ENCODE measurements at places on chromosomes 7 and 10. TPM values are rescaled to one million over a fixed set of nuclear protein-coding genes. Genes with fewer than 3 reads are reported as not detected.
A peak's percentile ranks its signal among the peaks of the same experiment; 100 is the strongest.

DNA sequence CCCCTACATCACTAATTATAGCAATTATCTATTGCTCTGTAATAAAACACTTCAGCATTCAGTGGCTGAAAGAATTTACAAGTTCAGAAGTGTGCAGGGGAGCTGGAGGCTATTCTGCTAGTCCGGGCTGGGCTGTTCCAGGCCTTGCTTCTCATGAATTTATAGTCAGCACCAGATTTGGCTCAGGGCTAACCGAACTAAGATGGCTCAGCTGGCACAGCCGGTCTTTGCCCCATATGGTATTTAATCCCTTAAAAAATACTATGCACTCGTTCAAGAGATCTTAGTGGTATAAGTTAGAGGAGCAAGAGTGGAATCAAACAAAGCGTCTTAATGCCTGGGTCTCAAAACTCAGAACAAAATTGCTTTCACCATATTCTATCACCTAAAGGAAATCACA is 932.9 kb downstream of the XPNPEP1 start:
- no peak for DNase-seq

GRCh38 chr7:147478796-147479195 is 1111.8 kb upstream of the C7orf33 start:
- DNase-seq = no peak

- DNase-seq = no peak
Observed at GRCh38 chr10:3652886-3653285, 132.1 kb downstream of the KLF6 start.

GRCh38 chr7:91098566-91098965 is 165.7 kb upstream of the FZD1 start:
- no peak for DNase-seq

DNA sequence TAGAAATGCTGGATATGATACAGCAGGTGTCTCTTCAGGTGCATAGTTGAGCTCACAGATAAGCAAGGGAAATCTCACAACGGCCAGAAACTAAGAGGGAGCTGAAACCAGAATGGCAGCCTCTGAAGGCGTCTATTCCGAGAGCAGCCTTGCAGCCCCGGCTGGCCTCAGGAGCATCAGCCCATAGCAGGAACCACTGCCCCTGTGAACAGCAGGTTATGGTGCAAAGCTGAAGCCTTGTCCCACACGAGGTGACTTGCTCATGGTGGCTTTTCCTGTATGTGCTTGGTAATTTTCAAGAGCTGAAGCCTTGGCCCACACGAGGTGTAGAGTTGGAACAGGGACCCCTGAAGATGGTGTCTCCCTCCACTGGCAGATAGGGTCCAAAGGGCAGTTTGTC is 33.2 kb downstream of the BNIP3 start:
- peak; percentile 20 for DNase-seq

GRCh38 chr10:102599565-102600327 is 44.5 kb upstream of the TRIM8 start:
- DNase-seq = peak; percentile 49

DNA sequence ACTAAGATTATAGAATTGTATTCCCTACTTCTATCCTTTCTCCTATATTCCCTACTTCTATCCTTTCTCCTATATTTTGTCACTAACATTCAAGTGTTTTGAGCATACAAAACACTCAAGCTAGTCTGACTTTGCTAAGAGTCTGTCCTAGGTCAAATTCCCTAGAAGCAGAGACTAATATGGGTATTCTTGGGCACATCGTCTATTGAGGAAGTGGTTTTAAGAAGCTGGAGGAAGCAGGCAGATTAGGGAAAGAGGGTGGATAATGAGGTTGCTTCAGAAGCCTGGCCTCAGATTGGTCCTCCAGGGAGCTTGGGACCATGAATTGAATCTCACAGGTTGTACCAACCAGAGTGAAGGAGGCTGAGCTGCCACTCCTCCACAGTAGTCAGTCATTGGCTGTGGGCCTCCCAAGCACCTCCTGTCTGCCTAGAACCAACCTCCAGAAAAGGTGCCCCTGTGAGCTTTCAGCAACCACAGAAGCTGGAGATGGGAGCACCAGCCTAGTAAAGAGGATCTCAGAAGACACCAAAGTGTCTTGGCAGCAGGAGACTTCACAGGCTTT is 295.9 kb upstream of the PHF14 start:
- DNase-seq = no peak

DNA sequence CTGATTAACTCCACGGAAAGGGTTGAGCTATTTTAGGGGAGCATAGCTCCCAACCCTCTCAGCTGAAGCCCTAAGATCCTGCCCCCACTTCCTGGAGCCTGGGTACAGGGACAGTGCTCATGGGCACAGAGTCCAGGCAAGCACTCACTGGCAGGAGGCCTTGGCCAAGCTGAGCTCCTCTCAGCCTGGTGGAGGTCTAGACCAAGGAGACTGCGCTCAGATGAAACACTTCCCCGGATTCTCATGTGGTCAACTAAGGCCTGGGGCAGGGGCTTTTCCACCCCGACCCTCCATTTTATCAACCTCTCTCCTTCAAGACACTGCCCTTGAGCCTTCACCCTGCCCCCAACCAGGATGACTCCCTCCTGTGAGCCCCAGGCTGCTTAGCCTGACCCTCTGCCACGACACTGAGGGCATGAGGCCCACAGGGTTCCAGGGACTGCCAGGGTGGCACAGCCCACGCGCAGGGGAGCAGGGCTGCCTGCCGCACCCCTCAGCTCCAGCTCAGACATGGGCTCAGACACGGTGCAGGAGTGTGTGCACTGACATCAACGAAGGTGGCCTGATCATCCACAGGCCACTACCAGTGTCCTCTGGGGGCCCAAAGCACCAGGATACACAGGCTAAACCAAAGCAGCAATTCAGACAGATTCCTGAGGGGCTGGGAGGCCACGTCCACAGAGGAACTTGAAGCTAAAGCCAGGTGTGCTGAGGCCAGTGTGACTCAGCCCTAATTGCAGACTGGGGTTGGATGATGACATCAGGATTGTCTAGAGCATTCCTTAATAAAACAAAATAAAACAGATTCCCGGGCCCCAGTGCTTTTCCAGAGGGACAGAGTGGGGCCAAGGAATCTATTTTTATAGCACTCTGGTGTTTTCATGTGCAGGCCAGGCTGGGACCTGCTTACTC is 18.8 kb downstream of the CHAT start:
- peak; percentile 49 for DNase-seq

DNA sequence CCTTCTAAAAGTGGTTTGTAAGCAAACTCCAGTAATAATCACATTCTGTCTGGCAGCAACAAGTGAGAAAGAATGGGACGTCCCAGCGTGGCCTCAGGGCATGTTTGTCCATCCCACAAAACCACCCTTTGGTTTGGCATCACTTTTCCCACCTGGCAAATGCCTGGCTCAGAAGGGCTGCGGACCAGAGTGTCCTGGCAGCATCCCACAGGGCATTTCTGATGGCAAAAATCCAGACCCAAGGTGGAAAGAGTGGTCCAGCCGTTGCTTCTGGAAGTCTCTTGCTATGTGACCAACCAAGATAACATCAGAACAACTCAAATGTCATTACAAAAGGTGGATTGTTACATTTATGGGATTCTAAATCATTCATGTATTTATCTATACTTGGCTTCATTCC is 174.4 kb downstream of the CREB5 start:
- no peak for DNase-seq

DNA sequence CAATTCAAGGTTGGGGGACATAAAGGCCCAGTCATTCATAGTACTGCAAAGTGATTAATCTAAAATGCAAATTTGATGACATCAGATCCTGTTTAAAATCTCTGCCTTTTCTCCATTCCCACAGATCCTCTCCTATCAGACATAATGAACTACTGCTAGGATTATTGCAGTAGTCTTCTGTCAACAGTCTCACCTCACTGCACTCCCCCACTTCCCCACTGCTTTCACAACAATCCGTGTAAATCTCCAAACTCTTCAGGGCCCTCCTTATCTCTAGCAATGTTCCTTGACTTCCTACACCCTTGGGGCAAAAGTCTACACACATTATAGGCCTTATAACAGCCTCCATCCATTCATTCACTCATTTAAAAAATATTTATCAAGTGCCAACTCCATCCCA is 112.4 kb downstream of the KBTBD2 start:
- no peak for DNase-seq

VENTX gene
- total RNA-seq = 7.4 TPM

NPFFR1 gene
- total RNA-seq = 0.06 TPM

NMT2 gene
- total RNA-seq = 20.4 TPM
